ENCODE measurements at places on chromosomes 3 and 15. TPM values are rescaled to one million over a fixed set of nuclear protein-coding genes. Genes with fewer than 3 reads are reported as not detected.

- H3K4me1 ChIP-seq, result no peaks in the 10 kb centered on the region
- no peak for DNase-seq
- no peak overlapping the region for H3K27ac ChIP-seq
- no peaks in the 10 kb centered on the region for H3K36me3 ChIP-seq
- no peaks in the 10 kb centered on the region for H3K27me3 ChIP-seq
Measured at GRCh38 chr3:1191026-1191425, 98.2 kb downstream of the CNTN6 start.

GRCh38 chr3:20324664-20325478, 138.9 kb upstream of the SGO1 start:
- no peak for DNase-seq
- no peaks in the 10 kb centered on the region for H3K4me1 ChIP-seq
- no peaks in the 10 kb centered on the region for H3K36me3 ChIP-seq
- H3K27me3 ChIP-seq, result no peaks in the 10 kb centered on the region
- no peak overlapping the region for H3K4me3 ChIP-seq

DNA sequence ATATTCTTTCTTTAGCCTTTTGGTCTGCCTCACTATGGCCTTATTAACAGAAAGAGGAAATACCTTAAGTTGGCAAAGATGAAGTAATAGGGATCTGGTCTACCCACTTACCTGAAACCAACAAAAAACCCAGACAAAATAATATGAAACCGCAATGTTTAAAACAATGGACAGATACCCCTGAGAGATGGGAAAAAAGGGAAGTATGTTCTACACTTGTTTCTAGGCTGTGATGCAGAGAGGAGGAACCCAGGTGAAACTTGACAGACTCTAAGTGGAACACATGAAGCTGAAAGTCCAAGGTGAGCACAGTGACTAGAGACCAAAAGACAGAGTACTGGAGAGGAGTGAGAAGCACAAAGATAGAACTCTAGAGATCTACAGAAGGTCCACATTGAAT, 78.4 kb downstream of the NR2E3 start:
- no peaks in the 10 kb centered on the region for H3K4me1 ChIP-seq
- no peak overlapping the region for H3K27ac ChIP-seq
- H3K36me3 ChIP-seq, result no peaks in the 10 kb centered on the region
- no peaks in the 10 kb centered on the region for H3K27me3 ChIP-seq

DNA sequence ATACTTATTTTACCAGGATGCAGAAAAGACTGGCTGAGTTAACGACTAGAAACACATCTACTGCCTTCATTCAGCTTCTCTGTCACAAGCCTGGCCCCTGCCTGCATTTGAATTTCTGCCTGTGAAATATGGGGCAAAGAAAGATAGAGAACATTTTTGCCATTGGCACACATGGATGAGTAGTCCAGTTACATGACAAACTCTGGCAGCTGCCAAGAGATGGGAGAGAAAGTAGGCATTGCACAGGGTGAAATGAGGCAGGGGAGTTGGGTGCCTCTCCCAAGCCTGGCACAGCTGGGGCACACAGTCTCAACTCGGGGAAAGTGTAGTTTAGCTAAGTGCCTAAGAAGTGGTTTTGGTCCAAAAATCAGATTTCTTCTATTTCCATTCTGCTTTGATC, 24.0 kb downstream of the ANXA2 start:
- no peaks in the 10 kb centered on the region for H3K27me3 ChIP-seq
- no peak for DNase-seq
- H3K27ac ChIP-seq, result no peak overlapping the region
- no peaks in the 10 kb centered on the region for H3K36me3 ChIP-seq
- H3K4me1 ChIP-seq, result peaks cover 12% of the 10 kb centered on the region

GRCh38 chr3:159077860-159078259, 276.0 kb downstream of the MFSD1 start:
- no peaks in the 10 kb centered on the region for H3K27me3 ChIP-seq
- H3K4me1 ChIP-seq, result no peaks in the 10 kb centered on the region
- DNase-seq, result no peak
- no peak overlapping the region for H3K27ac ChIP-seq
- H3K4me3 ChIP-seq, result no peak overlapping the region

GRCh38 chr15:73950831-73951561, 24.7 kb downstream of the LOXL1 start:
- H3K4me3 ChIP-seq, result no peak overlapping the region
- H3K36me3 ChIP-seq, result no peaks in the 10 kb centered on the region
- H3K27ac ChIP-seq, result peak overlapping the region; percentile 97
- no peaks in the 10 kb centered on the region for H3K27me3 ChIP-seq

DNA sequence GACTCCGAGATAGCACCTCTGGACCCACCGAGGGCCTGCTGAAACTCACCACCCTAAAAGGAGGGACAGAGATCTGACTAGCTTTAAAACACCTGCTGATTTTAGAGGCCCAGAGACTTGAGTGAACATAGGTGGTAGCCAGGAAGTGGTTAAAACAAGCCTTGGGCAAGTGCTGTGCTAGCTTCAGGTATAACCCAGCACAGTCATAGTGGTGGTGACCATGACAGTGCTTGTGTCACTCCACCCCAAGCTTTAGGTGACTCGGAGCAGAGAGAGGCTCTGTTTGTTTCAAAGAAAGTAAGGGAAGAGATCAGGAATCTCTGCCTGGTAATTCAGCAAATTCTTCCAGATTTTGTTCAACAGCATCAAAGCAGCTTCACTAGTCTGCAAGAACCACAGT, 641.1 kb upstream of the BCHE start:
- no peaks in the 10 kb centered on the region for H3K4me1 ChIP-seq
- H3K36me3 ChIP-seq, result no peaks in the 10 kb centered on the region

- H3K27ac ChIP-seq, result no peak within 1 kb of the TSS
- peak within 1 kb of the TSS; percentile 20 for H3K4me3 ChIP-seq
- DNase-seq, result no peak
- H3K4me1 ChIP-seq, result no peaks in the 10 kb centered on the region
Measured at GRCh38 chr15:34795267-34796081, at the start of gene ACTC1. Gene ACTC1, minus strand, starts transcription at chr15:34795549. Its CDS starts 741 bp downstream, at chr15:34794808.

DNA sequence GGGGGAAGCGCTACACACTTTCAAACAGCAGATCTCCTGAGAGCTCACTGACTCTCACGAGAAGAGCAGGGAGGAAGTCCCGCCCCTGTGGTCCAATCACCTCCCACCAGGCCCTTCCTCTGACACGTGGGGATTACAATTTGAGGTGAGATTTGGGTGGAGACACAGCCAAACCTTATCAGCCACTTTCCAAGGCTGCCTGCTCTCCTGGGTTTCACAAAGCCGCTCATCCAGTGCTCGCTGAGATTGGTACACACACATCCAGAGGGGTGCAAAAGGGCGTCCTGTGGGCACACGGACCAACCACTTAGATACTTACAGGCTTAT, 23.1 kb downstream of the XXYLT1 start:
- H3K27ac ChIP-seq, result no peak overlapping the region
- H3K36me3 ChIP-seq, result no peaks in the 10 kb centered on the region
- no peaks in the 10 kb centered on the region for H3K27me3 ChIP-seq
- no peak overlapping the region for H3K4me3 ChIP-seq
- no peaks in the 10 kb centered on the region for H3K4me1 ChIP-seq

DNA sequence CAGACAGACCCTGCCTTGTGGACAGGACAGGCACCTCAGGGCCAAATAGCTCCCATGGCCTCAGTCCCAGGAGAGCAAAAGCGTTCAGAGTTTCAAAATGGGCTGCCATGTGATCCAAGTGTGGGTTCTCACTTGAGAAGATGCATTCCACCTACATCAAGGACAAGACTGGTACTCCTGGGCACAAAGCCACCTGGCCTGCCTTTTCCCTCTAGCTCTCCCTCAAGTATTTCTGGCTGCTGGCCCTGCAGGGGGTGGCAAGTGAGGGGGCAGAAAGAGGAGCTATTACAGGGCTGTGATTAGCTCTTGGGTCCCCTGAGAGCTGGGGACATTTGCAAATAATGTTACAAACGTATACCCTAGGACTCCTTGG, 6.5 kb upstream of the COL7A1 start:
- no peaks in the 10 kb centered on the region for H3K36me3 ChIP-seq
- H3K4me1 ChIP-seq, result peaks cover 20% of the 10 kb centered on the region
- no peak overlapping the region for H3K27ac ChIP-seq
- DNase-seq, result no peak
- H3K4me3 ChIP-seq, result no peak overlapping the region
- no peaks in the 10 kb centered on the region for H3K27me3 ChIP-seq

DNA sequence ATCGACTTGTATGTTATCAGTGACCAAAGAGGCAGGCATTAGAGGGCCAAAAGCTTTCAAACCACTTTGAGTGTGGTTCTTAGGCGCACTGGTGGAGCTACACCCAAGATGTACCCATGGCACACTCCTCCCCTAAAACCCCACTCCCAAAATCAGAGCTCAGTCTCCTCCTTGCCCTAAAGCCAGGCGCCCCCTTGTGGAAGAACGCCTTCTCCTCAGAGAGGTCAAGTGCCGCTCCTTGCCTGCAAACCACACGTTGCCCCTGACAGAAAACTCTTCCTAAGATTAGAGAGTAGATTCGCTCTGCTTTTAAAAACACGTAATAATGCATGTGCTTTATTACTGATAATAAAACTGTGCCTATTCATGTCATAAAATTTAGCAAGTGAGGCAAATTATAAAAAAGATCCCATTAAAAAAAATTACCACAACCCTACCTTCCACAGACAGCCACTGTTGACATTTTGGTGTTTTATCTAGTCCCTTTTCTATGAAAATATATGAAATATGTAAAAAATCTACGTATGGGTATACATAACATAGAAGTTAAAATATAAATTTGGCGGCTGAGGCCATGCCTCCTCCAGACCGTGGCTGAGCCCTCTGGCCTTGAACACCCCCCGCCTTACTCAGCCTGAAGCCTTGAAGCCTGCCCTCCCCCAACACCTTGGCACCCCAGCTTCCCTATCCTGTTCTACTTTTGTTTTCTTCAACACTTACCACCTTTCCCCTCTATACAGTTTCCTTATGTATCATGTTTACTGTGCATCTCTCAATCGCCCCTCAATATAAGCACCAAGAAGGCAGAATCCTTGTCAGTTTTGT, 33.5 kb downstream of the BCL2L10 start:
- H3K27ac ChIP-seq, result no peak overlapping the region
- H3K4me1 ChIP-seq, result no peaks in the 10 kb centered on the region
- no peak overlapping the region for H3K4me3 ChIP-seq
- peak; percentile 69 for DNase-seq
- no peaks in the 10 kb centered on the region for H3K27me3 ChIP-seq

- no peaks in the 10 kb centered on the region for H3K36me3 ChIP-seq
- peak; percentile 32 for DNase-seq
- no peak overlapping the region for H3K27ac ChIP-seq
- H3K4me1 ChIP-seq, result no peaks in the 10 kb centered on the region
- no peak overlapping the region for H3K4me3 ChIP-seq
Measured at GRCh38 chr3:9153904-9154619, 95.4 kb downstream of the SRGAP3 start.

DNA sequence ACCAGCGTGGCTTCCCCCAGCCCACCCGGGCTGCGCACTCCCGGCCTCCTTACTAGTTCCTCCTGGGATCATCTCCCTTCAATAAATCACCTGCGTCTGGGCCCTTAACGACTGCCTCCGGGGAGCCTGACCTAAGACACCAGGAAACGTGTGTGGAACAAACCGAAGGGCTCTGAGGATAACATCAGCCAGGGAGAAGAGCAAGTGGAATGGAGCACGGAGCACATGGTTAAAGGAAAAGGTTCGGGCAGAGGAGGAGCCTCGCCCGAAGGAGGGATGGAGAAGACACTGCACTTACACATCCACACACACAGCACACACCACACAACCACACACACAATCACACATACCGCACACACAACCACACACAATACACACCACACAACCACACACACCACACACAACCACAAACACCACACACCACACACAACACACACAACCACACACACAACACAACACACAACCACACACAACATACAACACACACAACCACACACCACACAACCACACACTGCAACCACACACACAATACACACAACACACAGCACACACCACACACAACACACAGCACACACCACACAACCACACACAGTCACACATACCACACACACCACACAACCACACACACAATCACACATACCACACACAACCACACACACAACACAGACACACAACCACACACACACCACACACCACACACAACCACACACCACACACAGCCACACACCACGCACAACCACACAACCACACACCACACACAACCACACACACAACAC, 24.7 kb downstream of the CPN2 start:
- no peaks in the 10 kb centered on the region for H3K27me3 ChIP-seq
- no peak for DNase-seq
- no peak overlapping the region for H3K4me3 ChIP-seq
- no peaks in the 10 kb centered on the region for H3K36me3 ChIP-seq
- no peak overlapping the region for H3K27ac ChIP-seq

- H3K4me1 ChIP-seq, result no peaks in the 10 kb centered on the region
- H3K4me3 ChIP-seq, result no peak overlapping the region
- H3K27ac ChIP-seq, result no peak overlapping the region
- no peaks in the 10 kb centered on the region for H3K27me3 ChIP-seq
- no peaks in the 10 kb centered on the region for H3K36me3 ChIP-seq
- DNase-seq, result no peak
Measured at GRCh38 chr3:53801319-53801718, 44.9 kb downstream of the CHDH start.

- H3K27me3 ChIP-seq, result no peaks in the 10 kb centered on the region
- H3K4me3 ChIP-seq, result no peak overlapping the region
- no peak overlapping the region for H3K27ac ChIP-seq
- H3K4me1 ChIP-seq, result peaks cover 4% of the 10 kb centered on the region
- DNase-seq, result no peak
- H3K36me3 ChIP-seq, result no peaks in the 10 kb centered on the region
Measured at GRCh38 chr3:156483961-156484787, 70.7 kb downstream of the SSR3 start.

Gene SNRPA1
- total RNA-seq, result 35.8 TPM

Gene AHSG
- total RNA-seq, result not detected

Gene APOD
- 101 TPM for total RNA-seq

Gene TPRA1
- 36.6 TPM for total RNA-seq

Gene TJP1
- total RNA-seq, result 70.1 TPM

Gene IL16
- total RNA-seq, result 5.5 TPM

Gene KBTBD8
- total RNA-seq, result 0.97 TPM

Gene SLC28A2
- 0.17 TPM for total RNA-seq

Gene ATP2B2
- 0.87 TPM for total RNA-seq
